Sciatic nerve (tissue), 2 donors: ENCODE measurements at places on chromosomes 11 and 22.

- no peak for DNase-seq
Observed at GRCh38 chr11:35622070-35622469, 3.8 kb downstream of the FJX1 start.

GRCh38 chr11:110903830-110904229 is 191.6 kb upstream of the ARHGAP20 start:
- DNase-seq = no peak

DNA sequence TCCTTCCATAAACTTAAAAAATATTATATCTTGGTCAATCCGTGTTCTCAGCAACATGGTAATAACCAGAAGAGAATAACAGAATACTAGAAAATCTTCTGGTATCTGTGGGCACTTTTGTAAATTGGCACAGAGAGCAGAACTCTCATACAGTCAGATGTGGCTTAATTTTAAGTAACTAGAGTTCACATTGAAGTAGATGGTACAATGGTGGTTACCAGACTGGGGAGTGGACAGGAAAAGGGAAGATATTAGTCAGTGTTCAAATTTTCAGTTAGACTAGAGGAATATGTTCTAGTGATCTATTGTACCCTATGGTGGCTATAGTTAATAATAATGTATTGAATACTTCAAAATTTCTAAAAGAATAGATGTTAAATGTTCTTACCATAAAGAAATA is 6.9 kb downstream of the OR52H1 start:
- DNase-seq = no peak

DNA sequence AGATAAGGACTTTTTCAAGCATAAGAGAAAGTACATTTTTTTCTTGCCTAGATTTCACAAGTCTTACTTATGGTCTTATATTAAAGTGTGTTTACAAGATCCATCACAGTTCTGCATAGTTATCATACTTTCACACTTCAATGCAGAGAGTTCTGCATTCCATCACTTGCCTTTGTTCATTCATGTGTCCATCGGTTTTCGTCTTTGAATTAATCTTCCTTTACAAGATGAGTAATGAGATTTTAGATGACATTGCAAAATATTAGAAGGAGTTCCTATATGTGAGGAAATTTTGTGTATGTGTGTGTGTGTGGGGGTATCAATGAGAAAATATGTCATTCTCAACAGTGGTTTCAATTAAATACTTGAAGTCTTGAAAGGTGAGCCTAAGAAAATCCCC is 98.1 kb upstream of the GUCY1A2 start:
- no peak for DNase-seq

- no peak for DNase-seq
Observed at GRCh38 chr11:105034813-105035620, at the start of gene CASP1. Gene CASP1, minus strand, starts transcription at chr11:105035144. Its CDS starts 31 bp downstream, at chr11:105035113.

DNA sequence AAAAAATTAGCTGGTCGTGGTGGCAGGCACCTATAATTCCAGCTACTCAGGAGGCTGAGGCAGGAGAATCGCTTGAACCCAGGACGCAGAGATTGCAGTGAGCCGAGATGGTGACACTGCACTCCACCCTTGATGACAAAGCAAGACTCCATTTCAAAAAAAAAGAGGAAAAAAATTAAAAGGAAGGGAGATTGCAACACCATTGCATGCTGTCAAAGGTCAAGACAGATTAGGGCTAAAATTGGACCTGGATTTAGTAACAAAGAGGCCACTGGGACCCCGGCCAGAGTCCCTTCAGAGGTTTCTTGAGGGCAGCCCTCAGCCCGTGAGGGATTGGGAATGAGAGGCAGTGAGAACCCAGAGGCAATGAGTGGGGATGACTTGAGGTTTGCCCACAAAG is 8.2 kb upstream of the MAFF start:
- DNase-seq = no peak

GRCh38 chr11:75768909-75769771 is 562 bp downstream of the DGAT2 start:
- no peak for DNase-seq

- no peak for DNase-seq
Observed at GRCh38 chr11:67024966-67025365, 2.0 kb downstream of the SYT12 start.

- DNase-seq = no peak
Observed at GRCh38 chr11:2426826-2427521, 17.3 kb downstream of the TRPM5 start.

GRCh38 chr22:39574779-39575551 is 4.4 kb downstream of the CACNA1I start:
- no peak for DNase-seq

GRCh38 chr22:27730641-27731433 is 70.7 kb downstream of the MN1 start:
- no peak for DNase-seq

- no peak for DNase-seq
Observed at GRCh38 chr11:58640386-58641023, 18.0 kb downstream of the CNTF start.

DNA sequence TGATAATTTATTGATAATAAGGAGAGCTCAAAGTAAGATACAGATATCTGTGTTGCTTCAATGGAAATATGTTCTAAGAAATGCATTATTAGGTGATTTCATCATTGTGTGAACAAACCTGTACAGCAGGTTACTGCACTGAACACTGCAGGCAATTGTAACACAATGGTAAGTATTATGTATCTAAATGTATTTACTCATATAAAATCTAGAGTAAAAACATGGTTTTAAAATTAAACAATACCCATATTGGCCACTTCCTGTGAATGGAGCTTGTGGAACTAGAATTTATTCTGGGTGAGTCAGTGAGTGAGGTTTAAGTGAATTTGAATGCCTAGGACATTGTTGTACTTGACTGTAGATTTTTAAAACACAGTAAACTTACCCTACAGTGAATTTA is 722.9 kb upstream of the RAG2 start:
- no peak for DNase-seq

DNA sequence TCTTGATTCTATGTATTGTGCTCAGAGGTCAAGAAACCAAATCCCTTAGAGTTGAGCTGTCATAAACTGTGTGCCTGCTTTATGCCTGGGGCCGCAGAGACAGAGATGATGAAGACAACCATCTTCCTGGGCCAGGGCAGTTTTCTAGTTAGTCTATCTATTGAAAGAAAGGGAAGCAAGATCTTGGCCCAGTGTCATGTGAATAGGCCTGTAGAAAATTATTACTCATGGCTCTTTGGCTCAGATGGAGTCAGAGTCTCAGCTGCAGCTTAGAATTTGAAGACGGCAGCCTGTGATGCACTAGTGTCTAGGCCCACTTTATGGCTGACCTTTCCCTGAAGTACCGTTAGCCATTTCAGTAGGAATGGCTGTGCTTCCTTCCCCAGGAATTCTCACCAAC is 112.0 kb downstream of the DBX1 start:
- DNase-seq = no peak

DNA sequence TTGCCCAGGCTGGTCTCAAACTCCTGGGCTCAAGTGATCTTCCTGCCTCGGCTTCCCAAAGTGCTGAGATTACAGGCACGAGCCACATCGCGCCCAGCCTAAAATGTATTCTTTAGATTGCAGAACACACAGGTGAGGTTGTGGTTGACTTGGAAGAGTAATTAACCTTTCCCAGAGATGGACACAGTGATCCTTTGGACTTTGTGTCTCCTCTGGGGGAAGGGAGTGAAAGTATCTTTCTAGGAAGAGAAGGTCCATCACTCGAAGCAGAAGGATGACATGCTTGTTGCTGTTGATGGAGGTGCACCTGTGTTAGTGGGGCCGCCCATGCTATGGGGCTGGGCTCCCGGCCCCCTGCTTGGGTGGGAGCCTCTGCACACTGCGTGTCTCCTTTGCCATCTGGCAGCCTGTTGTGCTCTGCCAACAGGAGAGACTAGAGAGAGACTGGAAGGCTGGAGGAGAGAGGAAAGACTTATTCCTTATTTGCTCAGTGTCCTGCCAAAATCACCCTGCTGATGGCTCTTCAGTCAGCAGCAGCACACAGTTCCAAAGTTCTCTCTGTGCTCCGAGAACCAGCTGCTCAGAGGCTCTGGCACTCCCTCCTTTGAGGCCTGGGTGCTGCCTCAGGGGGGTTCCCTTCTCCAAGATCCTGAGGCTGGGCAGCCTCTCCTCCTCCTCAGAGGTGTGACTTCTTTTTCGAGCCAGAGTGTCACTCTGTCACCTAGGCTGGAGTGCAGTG is 33.1 kb upstream of the CYB5R3 start:
- no peak for DNase-seq

DNA sequence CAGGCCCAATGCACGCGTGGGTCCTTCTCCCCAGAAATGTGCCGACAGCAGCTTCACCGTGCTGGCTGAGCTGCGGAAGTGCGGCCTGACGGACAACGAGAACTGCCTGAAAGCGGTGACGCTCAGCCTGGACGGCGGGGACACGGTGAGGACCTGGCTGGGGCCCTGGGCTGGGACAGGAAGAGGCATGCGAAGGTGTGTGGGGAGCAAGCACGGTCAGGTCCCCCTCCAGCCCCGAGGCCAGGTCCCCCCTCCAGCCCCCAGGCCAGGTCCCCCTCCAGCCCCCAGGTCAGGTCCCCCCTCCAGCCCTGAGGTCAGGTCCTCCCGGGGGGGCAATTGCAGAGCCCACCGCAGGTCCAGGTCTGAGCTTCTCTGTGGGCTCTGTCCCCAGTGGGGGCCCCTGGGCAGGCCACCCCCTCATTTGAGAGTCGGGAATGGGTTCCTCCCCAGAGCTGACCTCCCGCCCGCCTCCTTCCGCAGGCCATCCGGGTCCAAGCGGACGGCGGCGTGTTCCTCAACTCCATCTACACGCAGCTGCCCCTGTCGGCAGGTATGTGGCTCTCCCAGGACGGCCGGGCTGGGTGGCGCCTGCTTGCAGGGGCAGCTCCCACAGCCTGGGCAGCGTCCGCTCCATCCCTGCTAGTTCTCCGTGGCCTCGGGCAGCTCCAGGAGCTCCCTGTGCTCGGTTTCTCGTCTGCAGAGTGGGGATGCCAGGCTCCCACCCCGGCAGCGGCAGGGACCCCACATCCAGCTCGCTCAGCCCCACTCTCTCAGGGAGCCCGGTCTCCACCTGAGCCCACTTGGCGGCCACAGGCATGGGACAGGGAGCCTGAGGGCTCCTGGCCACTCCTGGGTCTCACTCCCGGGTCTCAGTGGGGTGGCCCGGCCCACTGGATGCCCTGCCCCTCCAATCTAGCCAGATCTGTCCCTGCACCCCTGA is 7.9 kb downstream of the MUC5B start:
- DNase-seq = peak; percentile 46

- no peak for DNase-seq
Observed at GRCh38 chr22:39938509-39939111, 21.6 kb upstream of the TMA7B start.

GRCh38 chr11:126338346-126339055 is 17.0 kb upstream of the ST3GAL4 start:
- DNase-seq = no peak

GRCh38 chr11:119650251-119650650 is 78.7 kb downstream of the NECTIN1 start:
- no peak for DNase-seq

- no peak for DNase-seq
Observed at GRCh38 chr11:614623-615503, 887 bp downstream of the IRF7 start.

- DNase-seq = no peak
Observed at GRCh38 chr11:61265357-61265756, 24.4 kb downstream of the PGA5 start.
